ENCODE measurements at places on chromosomes 12 and 14. TPM values are rescaled to one million over a fixed set of nuclear protein-coding genes. Genes with fewer than 3 reads are reported as not detected.

DNA sequence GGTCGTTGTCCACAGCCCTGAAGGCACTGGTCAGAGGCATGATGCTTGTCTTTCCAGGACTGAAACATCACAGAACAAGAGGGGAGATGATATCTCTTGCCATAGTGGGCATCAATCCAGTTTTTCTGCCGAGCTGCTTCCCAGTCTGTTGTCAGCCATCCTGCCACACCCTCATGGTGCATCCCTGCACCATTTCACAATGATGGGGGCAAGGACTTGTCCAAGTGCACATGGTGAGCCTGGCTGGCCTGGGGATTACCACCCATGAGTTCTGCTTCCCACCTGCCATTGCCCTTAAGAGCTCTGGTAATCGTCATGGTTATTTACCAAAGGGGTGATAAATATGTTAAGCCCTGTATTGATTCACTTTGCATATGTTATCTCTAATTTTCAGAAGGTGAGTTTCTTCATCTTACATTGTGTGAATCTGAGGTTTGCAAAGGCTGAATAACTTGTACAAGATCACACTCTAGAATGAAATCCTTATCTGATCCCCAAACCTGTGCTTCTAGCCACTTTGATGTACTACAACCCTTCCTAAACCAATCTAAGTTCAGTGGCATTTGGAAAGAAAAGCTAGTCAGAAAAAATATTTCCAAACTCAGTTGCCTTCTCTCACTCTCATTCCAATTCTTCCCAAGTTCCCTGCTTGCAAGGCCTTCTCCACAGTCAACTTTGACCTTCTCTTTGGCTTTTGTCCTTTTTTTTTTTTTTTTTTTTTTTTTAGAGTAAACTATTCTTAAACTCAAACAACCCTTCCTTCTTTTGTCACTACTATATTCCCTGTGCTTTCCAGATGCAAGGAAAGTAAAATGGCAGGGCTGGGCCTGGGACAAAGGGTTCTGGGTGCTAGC, 2.3 kb downstream of the AVIL start:
- DNase-seq: no peak

The GPX2 gene
- 26.7 TPM for total RNA-seq

DNA sequence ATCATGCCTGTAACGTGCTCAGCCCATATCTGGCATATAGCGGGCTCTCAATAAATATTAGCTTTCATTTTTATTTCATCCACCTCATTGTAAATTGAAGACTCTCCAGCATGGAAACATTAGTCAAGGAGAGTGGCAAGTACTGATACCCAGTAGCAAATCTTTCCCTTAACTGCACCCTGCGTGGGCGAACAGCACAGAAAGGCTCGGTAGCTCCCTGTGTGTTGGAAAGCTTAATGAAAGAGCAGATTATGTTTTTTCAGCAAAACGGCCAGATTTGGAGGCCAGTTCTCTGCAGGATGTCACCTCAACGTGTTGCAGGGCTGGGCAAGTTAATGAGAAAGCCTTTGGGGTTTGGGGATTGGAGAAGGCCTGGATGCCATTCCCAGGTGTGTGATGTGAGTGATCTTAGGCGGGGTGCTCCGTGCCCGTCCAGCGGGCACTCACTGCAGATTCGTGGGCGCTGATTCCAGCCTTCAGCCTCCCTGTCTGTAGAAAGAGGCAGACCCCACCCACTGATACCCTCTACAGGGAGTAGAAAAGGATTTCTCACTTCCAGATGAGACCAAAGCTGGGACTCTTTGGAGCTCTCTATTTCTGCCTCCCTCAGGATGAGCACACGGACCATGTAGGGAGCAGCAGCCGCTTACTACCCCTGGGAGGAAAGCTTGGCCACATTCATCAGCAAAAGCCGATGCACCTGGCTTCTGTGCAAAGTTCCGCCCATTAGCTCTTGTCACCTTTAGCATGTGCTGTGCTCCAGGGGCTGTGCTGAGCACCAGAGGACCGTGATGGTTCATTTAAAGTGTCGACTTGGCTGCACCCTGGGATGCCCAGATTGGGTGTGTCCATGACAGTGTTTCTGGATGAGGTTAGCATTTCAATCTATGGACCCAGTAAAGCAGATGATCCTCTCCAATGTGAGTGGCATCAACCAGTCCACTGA, 29.1 kb downstream of the C14orf132 start:
- DNase-seq: no peak

GRCh38 chr14:95157048-95157326, 342 bp downstream of the DICER1 start:
- no peak for DNase-seq

DNA sequence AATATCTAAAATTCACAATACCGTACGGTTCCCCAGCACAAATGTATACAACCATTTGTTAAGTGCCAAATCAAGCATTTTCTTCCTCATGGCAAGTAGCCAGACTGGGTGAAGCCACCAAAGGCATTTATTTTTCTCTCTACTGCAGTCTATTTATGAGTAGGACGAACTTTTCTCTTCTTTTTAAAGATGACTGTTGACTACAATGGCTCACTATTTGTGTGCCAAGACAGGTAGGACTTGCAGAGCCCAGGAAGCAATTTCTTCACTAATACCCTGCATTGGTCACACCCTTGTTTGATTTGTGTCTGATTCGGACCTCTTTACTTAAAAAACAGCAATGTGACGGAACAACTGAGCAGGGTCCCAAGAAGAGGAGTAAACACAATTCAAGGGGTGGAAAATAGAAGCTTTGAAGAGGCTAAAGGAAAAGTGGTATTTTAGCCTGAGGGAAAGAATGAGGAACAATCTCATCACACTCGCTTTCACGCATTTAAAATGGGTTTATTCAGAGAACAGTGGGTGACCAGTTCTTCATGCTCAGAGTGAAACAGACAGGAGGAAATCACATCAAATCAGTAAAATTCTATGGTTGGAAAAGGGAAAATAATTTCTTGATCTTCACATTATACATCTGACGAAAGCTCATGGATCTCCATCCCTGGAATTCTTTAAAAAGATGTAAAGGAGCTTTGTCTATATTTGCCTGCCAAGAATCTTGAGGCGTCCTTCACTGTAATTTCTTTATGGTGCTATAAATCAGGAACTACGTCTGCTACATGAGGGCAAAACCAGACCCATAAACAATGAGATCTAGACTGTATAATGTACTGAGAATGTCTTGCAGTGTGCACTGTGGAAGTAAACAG, 183.8 kb downstream of the PPM1H start:
- no peak for DNase-seq
